ENCODE measurements at places on chromosomes 12 and 14.

- DNase-seq = no peak
These were observed 10.4 kb upstream of the KRT7 start for GRCh38 chr12:52222692-52223091.

GRCh38 chr14:22887990-22888378, 5.0 kb downstream of the REM2 start:
- peak; percentile 42 for DNase-seq

DNA sequence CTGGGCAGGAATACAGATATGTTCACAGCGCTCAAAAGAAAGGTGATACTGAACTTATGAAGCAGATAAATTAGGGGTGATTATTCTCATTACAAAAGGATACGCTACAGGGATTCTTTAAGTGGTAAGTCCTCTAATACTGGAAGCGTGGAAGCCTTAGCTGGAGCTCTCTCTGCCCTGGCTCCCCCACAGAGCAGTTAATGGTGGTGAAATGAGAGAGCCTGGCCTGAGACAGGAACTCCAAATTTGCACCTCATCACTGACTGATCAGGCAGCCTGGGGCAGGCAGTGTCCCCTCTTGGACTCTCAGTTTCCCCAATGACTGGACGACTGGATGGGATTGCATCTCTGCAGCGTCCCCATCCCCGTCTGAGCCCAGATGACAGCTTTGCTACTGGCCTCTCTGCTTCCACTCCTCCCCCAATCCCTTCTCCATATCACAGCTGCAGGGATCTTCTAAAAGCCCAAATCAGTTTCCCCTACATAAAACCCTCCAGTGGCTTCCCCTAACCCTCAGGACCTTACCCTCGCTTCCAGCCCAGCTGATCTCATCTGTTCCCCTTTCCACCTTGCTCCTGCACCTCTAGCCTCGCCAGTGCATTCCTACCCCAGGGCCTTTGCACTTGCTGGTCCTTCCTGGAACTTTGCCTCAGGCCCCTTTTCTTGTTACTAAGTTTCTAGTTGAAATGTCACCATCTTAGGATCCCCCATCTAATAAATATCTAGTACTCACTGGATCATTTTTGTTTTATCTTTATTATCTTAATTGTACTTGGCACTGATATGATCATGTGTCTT, 171.7 kb upstream of the LHX5 start:
- DNase-seq = no peak

- DNase-seq = peak; percentile 42
These were observed 5.0 kb upstream of the CCND2 start for GRCh38 chr12:4268329-4269181.

GRCh38 chr14:21414137-21414631, 30.4 kb upstream of the SUPT16H start:
- peak; percentile 10 for DNase-seq

- no peak for DNase-seq
These were observed 37.8 kb upstream of the NFYB start for GRCh38 chr12:104175726-104176247.

- DNase-seq = no peak
These were observed 400.8 kb upstream of the PRICKLE1 start for GRCh38 chr12:42990387-42990786.

DNA sequence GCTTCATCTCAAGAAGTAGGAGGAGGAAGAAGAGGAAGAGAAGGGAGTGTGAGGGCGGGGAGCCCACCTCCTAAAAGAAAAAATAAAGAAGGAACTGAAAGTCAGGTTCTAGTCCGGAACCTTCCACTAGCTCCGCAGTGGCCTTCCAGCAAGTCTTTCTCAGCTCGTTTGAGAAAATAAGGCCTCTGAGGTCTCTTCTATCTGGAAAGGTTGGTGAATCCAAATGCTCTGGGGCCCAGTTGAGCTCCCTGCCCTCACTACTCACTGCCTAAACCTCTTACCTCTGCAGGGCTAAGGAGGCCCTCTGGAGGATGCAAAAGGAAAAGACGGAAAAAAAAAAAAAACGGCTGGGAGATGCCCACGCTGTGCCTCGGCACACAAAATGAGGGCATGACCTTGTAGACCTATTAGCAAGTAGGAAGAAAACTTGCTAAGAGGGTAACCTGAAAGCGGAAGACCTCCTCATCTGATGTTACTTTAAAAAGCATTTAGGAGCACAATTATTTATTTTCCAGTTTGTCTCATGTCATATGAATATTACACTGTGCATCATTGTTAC, 35.9 kb downstream of the FBLN5 start:
- DNase-seq = peak; percentile 44

- no peak for DNase-seq
These were observed 235.9 kb downstream of the CPNE8 start for GRCh38 chr12:38669530-38669929.

- DNase-seq = no peak
These were observed 50.1 kb downstream of the GALNT9 start for GRCh38 chr12:132279184-132279889.

DNA sequence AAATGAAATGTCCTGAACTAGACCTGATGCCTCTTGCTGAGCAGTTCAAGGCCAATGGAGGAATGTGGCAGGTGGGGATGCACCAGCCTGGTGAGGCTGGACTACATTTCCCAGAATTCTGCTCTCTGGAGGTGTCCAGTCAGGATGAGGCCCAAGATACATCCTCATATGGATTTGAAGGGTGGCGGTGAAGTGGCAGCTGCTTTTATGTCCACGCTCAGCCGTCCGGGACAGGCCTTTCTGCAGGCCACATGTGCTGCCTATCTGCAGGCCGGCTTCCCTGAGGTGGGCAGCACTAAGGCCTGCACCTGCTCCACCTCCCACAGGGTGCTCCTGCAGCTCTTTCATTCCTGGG, 230.2 kb downstream of the BCL11B start:
- DNase-seq = no peak
